Astrocyte of the spinal cord (primary cell): ENCODE measurements at places on chromosomes 12 and 14.
A peak's percentile ranks its signal among the peaks of the same experiment; 100 is the strongest.

DNA sequence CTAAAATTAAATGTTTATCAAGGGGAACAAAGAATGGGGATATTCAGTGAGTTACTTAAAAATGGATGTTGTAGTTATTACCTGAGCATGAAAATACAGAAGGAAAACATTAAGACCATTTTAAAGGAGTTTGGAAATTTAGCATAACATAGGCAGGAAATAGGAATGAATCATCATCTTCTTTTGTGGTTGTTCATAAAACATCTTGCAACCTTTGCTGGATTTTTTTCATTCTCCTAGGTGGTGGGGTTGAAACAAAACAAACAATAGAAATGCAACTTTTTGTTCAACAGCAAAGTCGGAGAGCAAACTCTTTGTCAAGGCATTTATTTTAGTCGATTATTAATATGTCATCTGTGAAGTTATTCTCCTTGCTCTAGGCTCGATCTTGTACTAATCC, 275.1 kb downstream of the IPO8 start:
- DNase-seq: peak; percentile 49

GRCh38 chr12:110540048-110540447, 37.9 kb downstream of the RAD9B start:
- DNase-seq: no peak

DNA sequence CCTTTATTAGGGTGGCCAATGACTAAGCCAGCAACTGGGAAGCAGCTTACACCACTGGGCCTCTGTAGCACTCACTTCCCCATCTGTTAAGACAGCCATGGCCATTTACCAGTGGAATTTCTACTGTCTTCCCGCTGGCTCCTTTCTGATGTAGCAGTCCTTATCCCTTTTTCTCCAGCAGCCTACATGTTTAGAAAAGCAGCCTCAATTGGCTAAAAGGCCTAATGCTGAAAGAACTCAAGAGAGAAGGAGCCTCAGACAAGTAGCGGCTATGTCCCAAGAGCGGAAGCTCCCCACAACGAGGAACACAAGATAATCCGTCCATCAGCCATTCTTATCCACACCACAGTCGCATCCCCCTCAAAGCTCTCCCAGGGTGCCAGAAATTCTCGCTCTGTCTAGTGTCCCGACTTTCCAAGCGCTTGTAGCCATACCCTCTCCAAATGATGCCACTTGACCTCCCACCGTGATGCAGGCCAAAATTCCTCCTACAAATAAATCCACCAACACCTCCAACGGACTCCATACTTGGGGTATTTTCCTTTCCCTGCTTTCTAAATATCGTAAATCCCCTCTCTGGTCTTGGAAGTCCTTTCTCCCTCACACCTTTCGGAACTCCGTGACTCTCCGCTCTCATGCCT, 624 bp downstream of the M6PR start:
- peak; percentile 20 for DNase-seq

- DNase-seq: no peak
These were observed 7.9 kb downstream of the GIT2 start for GRCh38 chr12:109988274-109988673.

DNA sequence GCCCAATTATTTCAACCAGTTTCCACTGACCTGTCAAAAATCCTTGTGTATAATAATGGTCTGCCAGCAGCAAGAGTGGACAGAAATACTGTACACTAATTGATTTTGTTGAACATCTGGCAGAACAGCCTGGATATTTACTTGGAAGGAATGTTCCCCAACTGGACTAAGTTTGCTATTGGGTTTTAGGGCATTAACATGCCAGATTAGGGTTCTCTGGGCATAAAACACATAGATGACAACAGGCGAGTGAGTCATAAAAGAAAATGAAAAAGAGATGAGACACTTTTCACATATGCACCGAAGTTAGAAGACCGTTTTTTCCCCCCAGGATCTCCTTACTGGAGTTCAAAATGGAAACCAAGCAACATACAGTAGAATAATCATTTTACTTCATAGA, 236.3 kb upstream of the NAV3 start:
- DNase-seq: no peak

DNA sequence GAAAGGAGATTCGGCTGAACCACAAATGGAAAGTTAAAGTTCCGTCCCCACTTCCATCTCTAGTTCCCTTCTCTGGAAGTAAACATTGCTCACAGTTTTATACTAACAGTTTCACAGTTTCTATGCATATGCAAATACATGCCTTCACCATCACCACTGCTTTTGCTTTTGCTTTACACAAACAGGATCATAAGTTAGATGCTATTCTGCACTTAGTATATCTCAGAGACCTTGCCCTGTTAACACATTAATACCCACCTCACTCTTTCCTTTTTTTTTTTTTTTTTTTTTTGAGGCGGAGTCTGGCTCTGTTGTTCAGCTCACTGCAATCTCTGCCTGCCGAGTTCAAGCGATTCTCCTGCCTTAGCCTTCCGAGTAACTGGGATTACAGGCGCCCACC, 890 bp downstream of the TEP1 start:
- peak; percentile 24 for DNase-seq

DNA sequence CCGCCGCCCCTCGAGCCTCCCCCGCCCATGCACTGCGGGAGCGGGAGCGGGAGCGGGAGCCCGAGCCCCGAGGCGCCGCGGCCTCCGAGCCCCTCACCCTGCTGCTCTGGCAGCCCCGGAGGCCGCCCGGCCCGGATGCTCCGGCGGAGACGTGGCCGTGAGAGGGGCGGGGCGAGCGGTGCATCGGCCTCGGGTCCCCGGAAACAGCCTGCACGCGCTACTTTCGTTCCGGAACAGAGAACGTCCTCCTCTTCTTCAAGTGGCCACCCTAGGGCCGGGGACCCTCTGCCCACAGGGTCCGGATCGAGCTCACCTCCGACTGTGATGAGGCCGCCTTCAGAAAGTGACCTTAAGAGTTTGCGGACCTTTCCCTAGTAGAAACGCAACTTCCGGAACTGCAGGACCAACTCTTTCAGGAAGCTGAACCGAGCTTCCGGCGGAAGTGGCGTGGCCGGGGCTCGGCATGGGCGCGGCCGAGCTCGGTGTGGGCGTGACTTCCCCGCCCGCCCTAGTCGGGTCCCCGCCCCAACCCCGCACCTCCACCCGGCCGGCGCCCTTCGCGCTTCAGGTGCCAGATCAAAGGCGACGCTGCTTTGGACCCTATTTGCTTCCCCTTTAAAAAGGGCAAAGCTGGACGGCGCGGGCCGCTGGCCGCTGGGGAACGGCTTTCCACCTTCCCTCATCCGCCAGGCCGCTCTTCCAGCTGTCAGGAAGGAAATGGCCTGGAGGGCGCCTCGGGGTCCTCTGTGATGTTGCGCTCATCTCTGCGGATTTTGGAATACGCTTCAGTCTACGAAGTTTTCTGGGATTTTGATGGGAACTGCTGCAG, at the start of gene GOLGA3:
GOLGA3 (minus strand) TSS at position 164 of the 829 bp plus-strand sequence. CDS start 6,741 bp downstream, outside the sequence.
- peak; percentile 96 for DNase-seq

DNA sequence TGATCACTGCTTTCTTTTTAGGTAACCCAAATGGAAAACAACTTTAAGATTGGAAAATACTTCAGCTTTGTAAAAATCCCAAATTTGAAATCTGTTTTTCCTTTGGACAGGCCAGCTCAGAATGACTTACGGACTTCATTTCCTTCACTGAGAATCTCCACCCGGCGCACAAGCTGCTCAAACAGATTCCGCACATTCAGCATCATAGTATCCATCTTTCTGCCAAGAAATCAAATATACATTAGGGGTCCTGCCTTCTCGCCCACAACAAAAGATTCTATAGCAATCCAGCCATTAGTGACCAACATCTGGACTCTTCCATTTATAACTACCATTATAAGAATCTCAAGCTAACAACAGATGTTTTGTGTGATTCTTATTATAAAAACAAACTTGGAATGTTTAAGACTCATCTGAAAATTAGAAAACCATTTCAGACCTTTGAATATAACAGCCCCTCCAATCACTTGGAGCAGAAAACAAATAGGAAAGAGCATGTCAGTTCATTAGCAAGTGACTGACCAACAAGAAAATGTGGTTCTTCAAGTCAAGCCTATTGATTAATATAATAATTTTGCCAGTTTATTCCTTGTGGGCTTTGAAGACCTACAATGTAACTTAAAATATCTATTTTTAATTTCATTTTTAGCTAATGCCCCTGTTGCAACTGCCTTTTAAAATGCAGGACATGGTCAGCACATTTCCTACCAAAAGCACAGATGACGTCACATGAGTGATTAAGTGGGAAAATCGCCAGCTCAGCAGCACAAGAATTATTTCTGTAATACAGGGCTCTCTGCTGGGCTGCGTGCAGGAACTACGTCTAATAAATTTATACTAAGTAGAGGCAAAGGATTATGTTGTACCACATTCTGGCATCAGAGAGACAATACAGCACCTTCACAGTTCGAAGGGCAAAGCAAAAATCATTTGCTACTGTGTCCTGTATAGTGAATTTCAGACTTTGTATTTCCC, 8.5 kb downstream of the RACGAP1 start:
- DNase-seq: peak; percentile 86

DNA sequence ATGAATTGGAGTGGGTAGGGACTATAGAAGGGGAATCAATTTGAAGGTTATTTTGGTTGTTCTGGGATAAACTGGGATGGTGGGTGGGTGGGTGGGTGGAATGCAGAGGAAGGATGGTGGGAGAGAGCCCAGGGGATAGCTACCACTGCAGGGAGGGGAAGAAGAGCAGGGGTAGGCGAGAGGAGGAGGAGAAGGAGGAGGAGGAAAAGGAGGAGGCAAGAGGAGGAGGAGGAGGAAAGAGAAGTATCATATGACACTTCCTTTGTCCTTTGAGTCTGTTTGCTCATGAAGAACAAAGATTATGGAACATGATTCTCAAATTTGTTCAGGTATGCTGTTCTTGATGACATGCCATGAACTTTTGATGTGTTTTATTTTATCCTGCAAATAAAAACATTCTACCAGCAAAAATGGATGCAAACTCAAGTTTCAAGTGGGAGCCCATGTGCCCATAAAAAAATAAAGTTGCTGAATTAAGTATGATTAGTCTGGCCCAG, 4.1 kb upstream of the BEST3 start:
- no peak for DNase-seq

- peak; percentile 80 for DNase-seq
These were observed 97.9 kb downstream of the RFLNA start for GRCh38 chr12:124392667-124393413.

DNA sequence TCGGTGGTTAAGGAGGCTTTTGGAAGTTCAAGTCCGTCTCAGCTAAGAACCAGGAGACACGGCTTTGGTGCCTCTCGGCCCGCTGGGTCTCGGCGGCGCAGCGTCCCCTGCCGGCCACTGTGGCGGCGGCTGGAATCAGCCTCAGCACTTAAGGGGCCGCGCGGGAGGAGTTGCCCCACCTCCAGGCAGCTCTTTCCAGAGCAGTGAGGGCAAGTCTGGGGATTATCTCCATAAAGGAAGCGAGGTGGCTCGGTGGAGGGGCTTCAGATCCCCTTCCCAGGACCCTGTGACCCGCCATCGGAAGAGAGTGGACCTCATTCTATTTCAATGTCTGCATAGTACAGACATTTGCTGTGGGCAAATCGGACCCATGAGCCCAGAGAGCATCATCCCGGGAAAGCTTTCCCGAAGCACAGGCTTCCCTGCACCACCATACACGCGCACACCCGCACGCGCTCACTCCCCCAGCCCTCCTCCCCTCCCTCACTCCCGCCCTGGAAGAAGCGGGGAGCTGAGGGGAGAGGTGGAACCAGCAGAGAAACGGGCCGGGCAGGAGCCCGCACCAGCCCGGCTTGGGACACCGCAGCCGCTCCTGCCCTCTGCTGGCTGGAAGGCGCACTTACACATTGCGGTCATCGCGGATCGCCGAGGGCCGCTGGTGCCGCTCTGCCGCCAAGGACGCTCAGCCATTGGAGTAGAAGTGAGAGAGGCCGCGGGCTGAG, 15.9 kb downstream of the RNASE2 start:
- peak; percentile 86 for DNase-seq

DNA sequence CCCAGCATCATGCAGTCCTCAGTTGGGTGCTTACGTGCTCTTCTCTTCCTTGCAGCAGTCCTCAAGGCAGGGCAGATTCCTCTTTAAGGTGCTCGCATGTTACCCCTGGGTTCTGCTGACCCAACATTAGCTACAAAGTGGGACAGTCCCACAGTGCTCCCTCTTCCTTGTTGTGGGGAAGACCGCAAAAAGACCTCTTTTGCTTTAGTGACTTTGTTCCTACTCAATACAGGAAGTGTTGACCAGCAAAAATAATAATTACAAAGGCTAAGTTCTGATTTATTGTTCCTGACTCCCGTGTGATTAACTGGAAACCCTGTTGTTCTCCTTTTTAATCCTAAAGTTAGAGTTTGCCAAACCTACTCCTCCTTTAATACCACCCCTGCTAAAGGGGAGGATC, 13.7 kb downstream of the PIGH start:
- no peak for DNase-seq

GRCh38 chr12:3105690-3106479, 28.7 kb downstream of the TSPAN9 start:
- DNase-seq: no peak

GRCh38 chr12:66240096-66240820, 51.2 kb downstream of the IRAK3 start:
- DNase-seq: no peak
